ENCODE measurements at places on chromosomes 7 and 10.

DNA sequence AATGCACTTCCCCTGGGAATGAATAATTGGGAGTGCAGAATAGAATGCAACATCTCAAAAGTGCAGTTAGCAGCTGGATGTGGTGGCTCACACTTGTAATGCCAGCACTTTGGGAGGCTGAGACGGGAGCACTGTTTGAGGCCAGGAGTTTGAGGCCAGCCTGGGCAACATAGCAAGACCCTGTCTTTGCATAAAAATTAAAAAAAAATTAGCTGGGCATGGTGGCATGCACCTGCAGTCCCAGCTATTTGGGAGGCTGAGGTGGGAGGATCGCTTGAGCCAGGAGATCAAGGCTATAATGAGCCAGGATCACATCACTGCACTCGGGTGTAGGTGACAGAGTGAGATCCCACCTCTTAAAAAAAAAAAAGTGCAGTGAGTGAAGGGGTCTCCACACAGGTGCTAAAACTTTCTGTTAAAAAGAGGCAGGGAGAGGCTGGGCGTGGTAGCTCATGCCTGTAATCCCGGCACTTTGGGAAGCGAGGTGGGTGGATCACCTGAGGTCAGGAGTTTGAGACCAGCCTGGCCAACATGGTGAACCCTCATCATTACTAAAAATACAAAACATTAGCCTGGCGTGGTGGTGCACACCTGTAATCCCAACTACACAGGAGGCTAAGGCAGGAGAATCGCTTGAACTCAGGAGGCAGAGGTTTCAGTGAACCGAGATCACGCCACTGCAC is 13.5 kb upstream of the ZMIZ1 start:
- no peak for DNase-seq

DNA sequence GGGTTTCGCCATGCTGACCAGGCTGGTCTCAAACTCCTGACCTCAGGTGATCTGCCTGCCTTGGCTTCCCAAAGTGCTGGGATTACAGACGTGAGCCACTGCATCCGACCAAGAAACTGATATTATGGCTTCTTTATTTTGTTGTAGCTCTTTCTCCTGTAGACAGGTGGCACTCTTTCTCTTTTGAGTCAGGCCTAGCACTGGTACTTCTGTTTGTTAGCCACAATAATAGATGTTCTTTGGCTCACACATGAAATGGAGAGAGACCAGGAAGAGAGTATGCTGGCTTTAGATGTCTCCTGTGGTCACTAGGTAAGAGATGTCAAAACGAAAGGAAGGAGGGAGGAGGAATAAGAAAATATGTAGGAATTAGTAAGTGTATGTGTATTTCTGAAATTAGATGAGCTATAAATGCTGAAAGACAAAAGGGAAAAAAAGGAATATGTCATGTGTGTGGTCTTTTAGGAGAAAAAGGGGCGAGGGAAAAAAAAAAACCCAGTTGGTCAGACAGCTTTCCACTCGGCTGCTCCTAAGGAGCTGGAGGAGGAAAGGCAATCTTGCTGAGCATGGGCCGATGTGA is 78.7 kb downstream of the CLEC2L start:
- no peak for DNase-seq

GRCh38 chr10:119931871-119932270 is 39.3 kb downstream of the SEC23IP start:
- DNase-seq = no peak

DNA sequence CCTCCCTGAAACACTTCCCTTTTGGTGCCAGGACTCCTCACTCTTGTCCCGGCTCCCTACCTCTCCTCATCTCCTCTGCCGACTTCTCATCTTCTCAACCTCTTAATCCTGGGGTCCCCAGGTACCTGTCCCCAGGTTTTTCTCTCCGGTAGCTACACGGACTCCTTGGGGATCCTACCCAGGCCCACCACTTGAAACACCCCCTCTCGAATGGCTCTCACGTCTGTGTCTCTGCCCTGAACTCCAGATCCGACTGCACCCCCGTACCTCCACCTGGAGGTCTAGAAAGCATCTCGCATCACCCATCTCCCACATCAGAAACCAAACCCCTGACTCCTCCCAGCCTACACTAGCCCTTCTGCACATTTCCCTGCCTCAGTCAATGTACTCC is 4.8 kb downstream of the TBATA start:
- DNase-seq = no peak

GRCh38 chr10:94108200-94108599 is 114.5 kb downstream of the PLCE1 start:
- DNase-seq = no peak

DNA sequence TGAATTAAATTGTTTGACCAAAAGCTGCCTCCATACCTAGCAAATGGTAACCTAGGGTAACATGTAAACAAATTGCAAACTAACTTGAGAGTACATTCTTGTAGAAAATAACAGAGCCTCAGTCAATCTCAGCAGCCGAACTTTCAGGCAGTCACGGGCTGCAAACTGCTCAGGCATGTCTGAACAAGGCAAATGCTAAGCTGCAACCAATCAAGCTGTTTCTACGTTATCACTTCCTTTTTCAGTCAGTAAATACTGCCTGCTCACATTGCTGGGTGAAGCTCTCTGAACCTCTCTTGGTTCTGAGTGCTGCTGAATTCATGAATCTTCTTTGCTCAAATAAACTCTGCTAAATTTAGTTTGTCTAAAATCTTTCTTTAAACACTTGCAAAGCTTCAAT is 1212.4 kb downstream of the SORCS1 start:
- DNase-seq = no peak

GRCh38 chr7:92246360-92247101 is 757 bp downstream of the ANKIB1 start:
- DNase-seq = no peak

DNA sequence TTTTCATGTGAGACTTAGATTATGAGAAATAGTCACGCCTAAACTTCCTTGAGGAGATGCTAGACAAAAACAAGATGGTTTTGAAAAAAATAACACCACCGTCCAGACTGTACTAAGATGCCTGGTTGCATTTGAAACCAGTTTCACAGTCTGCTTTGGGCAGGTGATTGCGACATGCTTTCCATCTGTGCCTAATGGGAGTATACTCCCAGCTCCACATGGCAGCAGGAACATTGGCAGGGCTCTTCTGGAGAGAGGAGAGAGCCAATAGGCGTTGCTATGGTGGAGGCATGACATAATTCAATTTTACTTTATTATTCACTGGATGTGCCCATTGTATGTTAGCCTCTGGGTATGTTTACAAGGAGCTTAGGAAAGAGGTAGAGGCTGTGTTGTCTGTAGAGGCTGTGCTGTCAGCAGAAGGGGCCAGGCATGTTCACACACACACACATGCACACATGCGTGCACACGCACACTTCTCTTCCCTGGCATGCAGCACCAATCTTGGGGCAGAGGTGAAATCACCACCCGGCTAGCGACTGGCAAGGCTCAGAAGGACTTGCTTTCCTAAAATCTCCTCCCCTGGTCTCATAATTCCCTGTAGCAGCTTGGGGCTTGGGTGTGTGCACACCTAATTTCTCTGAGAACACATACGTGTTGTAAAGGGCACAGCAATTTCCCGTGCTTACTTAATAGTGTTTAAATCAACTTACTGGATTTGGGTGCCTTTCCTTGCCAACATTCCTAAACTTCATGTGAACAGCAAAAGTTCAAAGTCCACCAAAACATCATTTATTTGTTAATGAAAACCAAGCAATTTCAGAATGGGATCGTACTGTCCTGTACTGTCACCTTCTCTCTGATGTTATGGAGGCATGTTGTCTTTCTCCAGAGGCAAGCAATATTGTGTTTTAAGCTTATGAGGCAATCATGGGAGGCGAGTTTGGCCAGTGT is 162.1 kb downstream of the TCF7L2 start:
- no peak for DNase-seq
